GM12891 (cell line): ENCODE measurements at places on chromosomes 12 and 14.
A peak's percentile ranks its signal among the peaks of the same experiment; 100 is the strongest.

DNA sequence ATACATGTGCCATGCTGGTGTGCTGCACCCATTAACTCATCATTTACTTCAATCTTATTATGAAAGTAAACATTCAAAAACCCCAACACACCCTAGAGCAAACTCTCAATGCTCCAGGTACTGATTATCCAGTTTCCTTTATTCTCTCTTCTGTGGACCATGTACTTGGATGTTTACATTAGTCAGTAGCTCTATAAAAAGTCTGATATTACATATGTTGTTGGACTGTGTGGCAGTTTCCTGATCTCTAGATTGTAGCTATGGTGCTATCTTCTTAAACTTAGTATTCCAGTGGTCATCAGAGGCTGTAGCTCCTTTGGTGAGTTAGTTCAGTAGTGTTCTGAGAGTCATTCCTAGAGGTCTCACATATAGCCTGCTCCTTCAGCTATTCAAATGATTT, 25.1 kb upstream of the ITGA5 start:
- no peak for DNase-seq

GRCh38 chr12:23830210-23830609, 119.3 kb downstream of the SOX5 start:
- DNase-seq: no peak

DNA sequence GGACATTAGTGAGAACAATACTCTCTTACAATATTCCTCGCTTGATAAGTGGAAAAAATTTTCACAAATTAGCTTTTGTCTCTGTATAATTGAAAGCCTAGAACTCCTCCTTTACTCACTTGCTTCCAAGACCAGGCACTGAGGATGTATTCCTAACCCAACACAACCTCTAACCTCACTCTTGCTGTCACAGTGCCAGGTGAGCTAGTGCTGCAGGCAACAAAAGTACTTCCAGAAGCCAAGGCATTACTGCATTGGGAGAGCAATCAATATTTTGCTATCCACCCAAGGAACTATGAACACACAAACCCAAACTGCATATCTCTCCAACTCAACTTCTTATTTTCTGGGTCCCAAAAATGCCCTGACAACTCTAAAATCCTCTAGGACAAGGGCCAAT, 1081.0 kb downstream of the VRK1 start:
- no peak for DNase-seq

- no peak for DNase-seq
Observed at GRCh38 chr12:30908722-30909348, 17.7 kb upstream of the TSPAN11 start.

DNA sequence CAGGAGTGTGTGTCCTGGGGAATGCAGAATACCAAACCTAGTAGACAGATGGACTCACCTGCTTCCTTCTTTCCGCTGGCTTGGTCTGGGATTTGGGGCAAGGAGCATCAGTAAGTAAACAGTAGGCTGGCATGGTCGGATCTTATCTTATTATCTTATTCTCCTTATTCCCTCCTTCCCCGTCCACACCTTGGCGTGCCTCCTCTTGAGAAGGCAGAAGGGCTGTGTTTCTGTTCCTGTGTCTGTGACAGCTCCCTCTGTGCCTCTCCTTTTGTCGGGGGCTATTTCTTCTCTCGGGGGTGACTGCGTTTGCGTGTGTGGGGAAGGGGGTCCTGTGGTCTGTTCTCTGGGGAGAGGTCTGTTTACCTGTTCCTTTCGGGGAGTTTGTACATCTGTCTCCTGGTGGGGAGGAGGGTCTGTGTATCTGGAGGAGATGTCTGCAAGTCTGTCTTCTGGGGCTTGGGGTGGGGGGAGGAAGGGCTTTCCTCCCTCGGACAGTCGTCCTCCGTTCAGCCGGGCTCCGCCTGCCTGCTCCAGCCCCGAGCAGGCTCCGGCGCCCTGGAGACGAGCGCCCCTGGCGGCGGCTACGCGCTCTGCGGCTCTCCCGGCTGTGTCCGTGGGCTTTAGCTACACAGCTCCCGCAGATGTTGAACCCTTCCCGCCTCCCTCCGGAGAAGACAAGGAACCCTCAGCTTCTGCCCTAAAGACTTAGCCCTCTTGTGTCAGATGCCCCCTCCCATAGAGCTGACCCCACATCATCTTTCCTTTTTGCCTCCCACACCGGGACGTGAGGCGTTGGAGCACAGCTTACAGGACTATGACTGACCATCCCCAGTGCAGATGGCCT, 4.4 kb downstream of the KRT86 start:
- peak; percentile 89 for DNase-seq

DNA sequence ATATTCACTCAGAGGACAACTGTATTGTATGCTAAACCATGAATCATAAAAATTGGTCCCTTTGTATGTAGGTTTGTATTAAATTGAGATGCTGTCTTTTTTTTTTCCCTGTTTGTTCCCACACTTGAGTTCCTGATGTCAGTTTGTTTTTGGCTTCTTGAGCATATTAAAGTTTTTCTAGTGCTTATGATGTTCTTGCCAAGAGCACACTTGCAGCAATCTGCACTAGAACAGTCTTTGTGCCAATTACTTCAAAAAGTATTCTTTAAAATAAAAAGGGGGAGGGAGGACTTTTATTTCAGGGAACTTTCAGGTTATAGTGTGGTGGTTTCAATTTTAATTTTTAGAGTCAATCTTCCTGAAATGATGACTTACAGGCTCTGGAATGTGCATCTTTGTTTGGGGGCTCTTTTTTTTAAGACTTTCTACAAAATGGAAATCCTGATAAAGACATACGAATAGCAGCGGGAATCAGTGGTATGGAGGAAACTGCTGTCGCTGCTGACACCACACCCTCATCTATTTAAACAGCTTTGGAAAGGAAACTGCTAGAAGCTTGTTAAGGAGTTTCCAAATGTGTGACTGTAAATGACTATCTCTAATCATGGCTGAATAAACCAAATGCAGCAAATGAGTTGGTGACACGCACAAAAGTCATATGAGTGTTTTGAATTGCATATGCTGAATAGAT, 188.6 kb downstream of the EGLN3 start:
- no peak for DNase-seq

GRCh38 chr12:112939761-112940381, 1.6 kb downstream of the OAS3 start:
- peak; percentile 51 for DNase-seq

GRCh38 chr12:26678697-26679660, 154.0 kb downstream of the ITPR2 start:
- DNase-seq: no peak

- no peak for DNase-seq
Observed at GRCh38 chr12:17802657-17803641, 287.0 kb downstream of the RERGL start.

DNA sequence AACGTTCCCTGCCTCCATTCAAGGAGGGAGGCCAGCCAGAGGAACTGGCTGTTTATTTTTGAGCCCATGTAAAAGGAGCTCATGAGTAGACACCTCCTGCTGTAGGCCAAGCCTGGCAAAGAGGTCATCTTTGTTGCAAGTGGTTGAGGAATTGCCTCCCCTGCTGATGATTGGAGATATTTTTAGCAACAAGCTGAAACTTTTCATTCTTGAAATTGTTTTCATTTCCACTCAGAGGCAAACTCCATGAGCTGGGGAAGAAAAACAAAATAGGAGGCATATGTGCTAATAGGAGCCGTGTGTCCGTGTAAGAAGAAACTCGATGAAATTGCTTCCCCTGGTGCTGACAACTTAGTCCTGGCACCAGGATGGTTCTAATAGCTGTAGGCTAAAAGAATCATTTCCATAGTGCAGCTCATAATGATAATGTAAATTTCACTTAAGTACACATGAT, 440.1 kb upstream of the FAR2 start:
- no peak for DNase-seq

DNA sequence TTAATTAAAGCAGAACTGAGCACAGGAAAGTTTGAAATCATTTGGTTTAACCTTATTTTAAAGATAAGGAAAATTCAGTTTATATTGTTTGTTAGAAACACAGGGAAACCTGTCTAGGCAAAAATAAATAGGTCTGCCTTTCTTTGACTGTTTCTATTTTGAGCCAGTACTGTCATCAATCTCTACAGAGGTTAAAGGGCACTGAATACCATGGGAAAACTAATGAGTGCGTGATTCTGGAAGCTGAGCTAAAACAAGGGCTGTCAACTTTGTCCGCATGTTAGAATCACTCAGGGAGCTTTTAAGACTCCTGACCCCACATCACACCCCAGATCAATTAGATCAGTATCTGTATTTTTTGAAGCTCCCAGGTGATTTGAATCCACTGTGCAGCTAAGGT, 38.8 kb downstream of the NOPCHAP1 start:
- DNase-seq: no peak

GRCh38 chr14:50750323-50750722, 80.6 kb downstream of the NIN start:
- no peak for DNase-seq

DNA sequence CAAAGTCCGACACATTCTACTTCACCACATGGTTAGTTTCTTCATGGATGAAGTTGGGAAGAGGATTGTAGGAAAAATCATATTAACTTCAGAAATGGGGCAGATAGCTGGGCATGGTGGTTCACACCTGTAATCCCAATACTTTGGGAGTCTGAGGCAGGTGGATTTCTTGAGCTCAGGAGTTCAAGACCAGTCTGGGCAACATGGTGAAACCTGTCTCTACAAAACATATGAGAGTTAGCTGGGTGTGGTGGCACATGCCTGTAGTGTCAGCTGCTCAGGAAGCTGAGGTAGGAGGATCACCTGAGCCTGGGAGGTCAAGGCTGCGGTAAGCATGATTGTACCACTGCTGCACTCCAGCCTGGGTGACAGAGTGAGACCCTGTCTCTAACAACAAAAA, 49.5 kb upstream of the PCED1B start:
- no peak for DNase-seq

DNA sequence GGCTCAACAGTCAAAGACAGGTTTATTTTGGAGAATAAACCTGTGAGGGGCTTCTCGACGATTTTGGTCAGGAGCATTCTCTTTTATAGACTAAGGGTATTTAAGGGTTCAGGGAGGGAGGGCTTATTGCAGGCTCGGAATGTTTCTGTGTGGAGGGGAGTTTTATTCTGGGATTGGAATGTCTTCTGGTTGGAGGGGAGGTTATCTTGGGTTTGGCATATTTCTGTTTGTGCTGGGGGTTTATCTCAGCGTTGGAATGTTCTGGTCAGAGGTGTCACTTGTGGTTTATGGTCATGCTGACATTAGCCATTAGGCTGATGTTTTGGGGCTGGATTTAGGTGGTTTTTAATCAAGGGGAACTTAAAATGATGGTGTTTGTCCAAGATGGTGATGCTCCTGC, 103.9 kb downstream of the SUDS3 start:
- no peak for DNase-seq

- DNase-seq: no peak
Observed at GRCh38 chr14:103973354-103973753, 31.0 kb upstream of the RD3L start.

DNA sequence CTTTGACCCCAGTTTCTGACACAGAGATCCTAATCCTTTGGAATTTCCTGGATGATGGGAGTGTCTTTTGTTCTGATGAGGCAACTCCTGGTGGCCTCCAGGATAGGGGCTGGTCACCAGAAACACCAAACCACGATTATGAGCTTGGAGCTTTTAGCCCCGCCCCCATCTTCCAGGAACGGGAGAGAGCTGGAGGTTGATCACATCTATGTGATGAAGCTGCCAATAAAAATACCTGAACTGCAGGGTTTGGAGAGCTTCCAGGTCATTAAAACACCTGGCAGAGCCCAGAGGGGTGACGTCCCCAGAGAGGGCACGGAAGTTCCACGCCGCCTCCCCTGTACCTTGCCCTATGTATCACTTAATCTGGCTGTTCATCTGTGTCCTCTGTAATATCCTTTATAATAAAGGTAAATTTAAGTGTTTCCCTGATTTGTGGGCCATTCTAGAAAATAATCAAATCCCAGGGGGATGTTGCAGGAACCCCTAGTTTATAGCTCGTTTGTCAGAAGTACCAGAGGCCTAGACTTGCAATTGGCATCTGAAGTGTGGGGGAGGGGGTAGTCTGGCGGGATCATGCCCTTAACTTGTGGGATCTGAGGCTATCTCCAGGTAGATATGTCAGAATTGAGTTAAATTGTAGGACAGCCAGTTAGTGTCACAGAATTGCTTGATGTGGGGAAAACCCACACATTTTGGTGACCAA, 21.2 kb downstream of the APPL2 start:
- no peak for DNase-seq

DNA sequence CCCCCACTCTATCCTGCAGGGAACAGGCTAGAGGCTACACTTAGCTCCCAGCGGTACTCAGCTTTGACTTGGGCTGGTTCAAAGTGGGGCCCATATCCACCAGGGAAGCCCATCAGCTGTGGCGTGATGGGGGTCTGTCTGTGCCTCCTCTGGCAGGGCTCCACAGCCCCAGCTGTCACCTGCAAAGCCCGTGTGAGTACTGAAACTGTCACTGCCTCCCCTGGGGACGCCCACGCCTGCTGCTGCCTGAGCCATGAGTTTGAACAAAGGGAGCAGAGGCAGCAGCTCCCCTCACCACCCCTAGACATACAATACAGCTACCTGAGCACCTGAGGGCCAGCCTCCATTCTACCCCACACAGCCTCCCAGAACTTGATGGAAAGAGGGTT, 5.0 kb downstream of the REM2 start:
- no peak for DNase-seq

DNA sequence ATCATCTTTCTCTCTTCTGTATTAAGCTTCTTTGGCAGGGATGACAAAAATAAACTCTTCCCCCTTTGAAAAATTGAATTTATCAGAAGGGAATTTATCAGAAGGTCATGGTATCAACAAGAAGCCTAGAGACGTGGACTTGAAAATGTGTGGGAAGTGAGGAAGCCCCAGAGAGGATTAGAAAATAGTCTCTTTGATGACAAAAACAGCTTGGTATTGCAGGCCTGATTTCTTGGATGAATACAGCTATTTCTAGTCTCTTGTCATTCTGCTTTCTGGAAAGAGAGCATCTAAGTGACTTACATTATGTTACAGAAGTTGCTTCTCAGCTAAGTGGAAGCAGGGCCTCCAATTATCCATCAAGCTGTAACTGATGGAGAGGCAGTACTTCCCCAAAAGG, 111.1 kb downstream of the KITLG start:
- DNase-seq: no peak

- DNase-seq: no peak
Observed at GRCh38 chr12:99767809-99768208, 120.3 kb downstream of the GARIN6 start.

DNA sequence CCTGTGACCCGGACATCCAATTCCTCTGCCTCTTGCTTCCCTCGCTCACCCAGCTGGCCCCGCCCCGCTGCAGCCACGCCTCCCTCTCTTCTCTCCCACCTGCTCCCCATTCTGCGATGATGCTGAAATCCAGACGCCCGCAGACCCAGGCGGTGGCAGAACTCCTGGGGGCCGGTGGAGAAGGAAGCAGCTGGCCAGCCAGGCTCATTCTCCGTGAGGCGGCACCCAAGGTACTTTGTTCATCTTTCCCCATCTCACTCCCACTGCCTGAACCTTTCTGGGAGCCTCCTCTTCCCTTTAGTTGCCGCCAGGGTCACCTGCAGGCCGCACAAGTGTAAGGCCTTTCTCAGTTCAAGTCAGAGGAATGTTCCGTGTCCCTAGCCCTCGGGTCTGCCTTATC, 35.7 kb downstream of the FOXN4 start:
- no peak for DNase-seq

DNA sequence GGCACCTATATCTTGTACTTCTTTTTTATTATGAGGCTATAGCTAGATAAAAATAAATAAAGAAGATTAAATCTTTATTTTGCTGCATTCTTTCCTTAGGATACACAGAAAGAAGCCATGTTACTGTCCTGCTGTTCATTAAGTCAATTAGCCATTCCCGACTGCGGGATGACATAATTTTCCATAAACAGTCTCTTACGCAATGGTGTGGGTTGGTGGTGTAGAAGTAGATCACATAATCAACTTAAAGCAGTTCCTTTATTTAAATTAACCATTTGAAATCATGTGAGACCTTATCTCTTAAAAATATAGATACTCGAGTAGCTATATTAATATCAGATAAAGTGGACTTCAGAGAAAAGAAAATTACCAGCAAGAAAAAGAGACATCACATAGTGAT, 40.2 kb downstream of the TAOK3 start:
- DNase-seq: no peak
